ENCODE measurements at places on chromosomes 7 and 10.

GRCh38 chr7:82605247-82605864, 161.8 kb upstream of the CACNA2D1 start:
- DNase-seq = peak; percentile 6

DNA sequence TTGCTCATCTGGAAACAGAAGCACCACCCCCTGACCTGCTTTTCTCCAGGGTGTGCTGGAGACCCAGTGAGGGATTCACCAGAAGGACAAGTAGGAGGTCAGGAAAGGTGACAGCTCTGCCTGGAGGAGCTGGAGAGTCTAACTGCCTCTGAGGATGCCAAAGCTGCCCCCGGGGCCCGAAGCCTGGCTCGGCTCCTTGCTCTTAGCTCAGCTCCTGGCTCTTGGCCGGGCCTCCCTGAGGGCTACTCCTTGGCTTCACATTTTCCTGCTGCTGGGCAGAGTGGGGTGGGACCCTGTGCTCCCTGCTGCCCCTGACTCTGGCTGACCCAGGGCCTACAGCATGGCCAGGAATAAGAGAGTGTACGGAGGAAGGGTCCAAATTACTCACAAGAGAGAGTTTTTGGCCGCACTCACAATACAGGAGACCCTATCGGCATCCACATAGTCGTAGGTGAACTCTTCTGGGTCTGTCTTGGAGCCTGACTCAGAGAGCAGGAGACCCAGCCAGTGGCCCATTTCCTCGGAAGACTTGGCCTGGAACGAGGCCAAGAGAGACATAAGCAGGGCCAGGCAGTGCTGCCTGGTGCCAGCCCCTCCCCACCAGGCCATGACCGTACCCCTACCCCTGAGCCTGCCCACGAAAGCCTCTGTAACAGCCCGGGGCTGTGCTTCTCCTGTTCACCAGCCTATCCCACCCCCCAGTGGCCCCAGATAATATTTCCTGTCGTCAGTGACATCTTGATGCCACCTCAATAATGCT, 63.1 kb downstream of the VWA2 start:
- DNase-seq = no peak

- DNase-seq = no peak
Measured at GRCh38 chr7:15033039-15033438, 130.5 kb upstream of the DGKB start.

DNA sequence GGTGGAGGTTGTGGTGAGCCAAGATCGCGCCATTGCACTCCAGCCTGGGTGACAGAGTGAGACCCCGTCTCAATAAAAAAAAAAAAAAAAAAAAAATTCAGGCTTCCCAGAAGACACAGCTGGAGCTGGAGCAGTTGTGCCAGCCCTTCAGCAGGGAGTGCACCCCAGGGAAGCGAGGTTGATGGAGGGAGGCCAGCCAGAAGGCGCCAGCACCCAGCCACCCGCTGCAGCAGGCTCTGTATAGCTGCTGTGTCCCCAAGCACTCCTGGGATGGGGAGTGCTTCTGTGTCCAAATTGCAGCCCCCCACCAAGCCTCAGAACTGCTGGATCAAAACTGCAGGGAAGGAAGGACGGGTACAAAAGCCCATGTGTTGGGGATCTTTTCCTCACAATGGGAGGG, 47.8 kb downstream of the COBL start:
- DNase-seq = no peak

DNA sequence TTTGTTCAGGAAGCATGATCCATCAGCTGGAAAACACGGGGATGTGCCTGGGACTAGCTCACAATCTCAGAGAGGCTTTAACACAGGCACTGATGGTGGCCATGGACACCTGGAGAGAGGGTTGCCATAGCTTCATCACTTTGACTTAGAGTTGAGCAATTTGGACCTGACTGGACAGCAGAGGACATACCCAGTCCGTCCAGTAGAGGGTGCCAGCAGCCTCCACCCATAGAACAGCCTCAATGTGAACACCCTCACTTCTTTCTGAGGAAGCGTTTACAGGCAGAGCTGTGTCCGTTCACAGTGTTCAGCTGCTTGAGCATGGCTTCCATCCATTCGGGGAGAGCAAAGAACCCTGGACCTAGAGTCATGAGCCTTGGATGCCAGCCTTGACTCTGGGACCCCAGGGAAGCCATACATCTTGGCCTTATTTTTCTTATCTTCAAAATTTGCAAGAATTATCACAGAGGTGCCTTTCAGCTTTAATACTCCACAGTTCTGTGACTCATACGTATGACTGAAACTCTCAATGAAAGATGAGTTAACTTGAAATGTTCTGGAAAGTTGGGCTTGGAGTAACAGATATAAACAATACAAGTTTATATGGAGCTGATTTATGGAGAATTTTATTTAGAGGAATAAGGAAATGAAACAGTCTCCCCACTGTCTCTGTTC, 302.9 kb upstream of the PODXL start:
- peak; percentile 18 for DNase-seq

GRCh38 chr7:147980826-147981813, 609.4 kb upstream of the C7orf33 start:
- no peak for DNase-seq

DNA sequence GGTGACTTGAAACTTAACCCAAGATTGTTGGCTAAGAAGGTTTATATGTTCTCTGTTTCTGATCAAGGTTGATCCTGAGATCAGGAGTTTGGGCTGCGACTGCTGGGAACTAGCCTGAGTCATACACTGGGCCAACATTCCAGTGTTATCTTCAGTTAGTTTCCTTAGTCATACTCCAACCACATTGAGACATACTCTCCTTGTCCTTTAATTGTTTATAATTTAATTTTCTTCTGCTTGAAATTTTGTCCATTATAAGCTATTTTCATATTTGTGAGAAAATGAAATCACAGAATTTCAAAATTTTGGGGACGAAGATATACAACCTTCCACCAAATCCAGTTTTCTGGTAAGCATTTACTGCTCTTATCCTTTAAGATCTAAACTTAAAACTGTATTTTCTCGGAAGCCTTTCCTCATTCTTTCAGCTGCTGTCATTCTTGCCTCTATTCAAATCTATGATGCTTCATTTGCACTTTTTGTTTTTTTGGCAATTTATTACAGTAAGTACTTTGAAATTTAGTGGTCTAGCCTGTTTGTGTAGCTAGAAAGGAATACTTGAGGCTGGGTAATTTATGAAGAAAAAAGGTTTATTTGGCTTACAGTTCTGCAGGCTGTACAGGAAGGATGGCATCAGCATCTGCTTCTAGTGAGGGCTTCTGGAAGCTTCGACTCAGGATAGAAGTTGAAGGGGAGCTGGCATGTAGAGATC, 63.4 kb upstream of the POT1 start:
- no peak for DNase-seq

DNA sequence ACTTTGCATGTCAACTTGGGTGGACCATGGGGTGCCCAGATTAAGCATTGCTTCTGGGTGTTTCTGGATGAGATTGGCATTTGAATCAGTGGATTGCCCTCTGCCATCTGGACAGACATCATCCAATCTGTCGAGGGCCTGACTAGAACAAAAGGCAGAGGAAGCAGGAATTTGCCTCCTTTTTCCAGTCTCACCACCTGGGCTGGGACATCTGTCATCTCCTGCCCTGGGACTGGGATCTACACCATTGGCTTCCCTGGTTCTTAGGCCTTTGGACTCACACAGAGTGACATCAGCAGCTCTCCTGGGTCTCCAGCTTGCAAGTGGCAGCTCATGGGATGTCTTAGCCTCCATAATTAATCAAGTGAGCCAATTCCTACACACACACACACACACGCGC, 10.3 kb downstream of the SLC13A4 start:
- DNase-seq = no peak

DNA sequence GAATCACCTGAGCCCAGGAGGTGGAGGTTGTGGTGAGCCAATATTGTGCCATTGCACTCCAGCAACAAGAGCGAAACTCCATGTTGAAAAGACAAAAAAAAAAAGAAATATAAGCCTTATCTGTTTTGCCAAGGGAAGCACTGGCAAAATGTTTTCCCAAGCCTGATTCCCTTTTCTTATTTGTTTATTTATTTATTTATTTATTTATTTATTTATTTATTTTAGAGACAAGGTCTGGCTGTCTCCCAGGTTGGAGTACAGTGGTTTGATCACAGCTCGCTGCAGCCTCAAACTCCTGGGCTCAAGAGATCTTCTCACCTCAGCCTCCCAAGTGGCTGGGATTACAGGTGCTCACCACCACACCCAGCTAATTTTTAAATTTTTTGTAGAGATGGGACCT, 44.2 kb downstream of the SVOPL start:
- no peak for DNase-seq

DNA sequence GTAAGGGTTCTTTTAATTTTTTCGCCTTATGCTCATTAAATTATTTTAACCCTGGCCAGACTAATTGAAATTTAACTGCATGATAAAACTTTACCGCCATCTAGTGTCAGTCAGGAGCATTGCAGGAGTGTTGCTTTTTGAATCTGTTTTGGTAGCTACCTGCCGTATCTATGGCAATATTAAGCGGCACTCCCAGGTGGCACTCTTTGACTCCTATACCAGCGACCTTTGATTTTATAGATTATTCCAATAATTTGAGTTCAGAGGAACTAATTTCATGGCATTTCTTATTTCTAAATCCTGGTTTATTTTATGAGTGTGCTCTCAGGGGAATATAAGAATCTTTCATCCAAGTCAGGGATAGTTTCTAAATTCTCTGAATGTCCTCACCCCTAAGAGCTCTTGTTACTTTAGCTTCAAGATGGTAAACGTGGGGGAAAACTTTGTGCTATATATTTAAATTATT, 198.9 kb downstream of the REEP3 start:
- peak; percentile 48 for DNase-seq

DNA sequence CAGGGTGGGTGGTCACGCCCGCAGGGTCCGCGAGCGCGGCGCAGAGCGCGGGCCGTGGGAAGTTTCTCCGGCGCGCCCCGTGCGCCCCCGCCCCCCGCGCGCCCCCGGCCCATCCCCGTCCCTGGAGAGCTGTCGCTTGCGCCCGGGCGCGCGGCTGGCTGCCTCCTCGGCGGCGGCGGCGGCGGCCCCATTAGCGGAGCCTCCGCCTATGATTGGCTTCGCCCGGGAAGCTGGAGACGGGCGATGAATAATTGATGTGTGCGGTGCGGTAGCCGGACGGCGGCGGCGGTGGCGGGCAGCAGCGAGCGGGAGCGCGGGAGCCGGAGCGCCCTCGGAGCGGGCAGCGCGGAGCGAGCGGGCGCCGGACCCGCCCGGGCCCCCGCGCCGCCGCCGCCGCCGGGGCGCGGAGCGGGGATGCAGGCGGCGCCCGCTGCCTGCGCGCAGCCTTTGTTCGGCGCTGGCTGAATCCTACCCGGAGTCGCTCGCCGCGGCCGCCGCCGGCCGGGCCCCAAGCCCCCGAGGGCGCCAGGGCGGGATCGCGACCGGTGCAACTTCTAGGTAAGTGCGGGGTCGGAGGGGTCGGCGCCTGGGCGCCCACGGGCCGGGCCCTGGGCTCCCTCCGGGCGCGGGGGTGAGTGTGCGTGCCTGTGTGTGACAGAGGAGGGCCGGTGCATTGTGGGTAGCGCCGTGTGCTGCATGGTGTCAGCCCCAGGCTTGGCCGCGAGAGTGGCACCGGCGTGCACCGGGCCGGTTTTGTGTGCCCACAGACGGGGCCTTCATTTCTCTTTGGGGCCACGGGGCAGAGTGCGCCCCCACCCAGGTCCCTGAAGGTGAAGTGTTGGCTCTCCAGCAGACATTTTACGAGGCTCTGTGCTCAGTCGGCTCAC, 103.8 kb upstream of the PPIF start:
- DNase-seq = no peak

- no peak for DNase-seq
Measured at GRCh38 chr10:95404864-95405263, 114.1 kb upstream of the PDLIM1 start.

GRCh38 chr10:85682621-85683020, 684.0 kb downstream of the GRID1 start:
- DNase-seq = no peak

DNA sequence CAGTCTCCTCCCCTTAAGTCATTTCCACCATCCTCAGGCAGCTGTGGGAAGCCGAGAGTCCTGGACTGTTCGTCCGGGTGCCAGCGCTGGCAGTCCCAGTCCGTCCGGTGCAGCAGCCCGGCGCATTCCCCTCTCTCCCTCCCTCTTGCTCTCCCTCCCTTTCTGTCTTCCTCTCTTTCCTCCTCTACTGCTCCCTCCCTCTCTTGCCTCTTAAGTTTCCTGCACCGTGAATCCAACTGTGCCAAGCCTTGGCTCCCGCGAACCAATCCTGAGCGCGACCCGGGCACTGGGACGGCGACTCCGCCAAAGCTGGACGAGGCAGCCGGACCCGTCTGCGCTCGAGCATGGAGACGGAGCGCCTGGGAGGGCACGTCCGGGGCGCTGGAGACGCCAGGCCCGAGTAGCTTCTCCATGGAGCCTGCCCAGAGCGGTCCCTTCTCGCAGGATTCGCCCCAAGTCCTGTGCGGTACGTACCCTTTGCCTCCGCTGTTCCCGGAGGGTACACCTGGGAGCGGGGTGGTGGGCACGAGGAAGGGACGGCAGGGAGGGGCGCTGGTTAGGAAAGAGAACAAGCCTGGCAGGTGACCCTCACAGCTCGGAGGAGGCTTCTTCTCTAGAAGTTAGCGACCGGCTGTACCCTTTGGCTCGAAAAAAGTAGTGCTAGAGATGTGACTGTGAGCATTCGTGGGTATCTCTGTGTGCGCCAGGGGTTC, 1.0 kb downstream of the NXPH1 start:
- DNase-seq = no peak

DNA sequence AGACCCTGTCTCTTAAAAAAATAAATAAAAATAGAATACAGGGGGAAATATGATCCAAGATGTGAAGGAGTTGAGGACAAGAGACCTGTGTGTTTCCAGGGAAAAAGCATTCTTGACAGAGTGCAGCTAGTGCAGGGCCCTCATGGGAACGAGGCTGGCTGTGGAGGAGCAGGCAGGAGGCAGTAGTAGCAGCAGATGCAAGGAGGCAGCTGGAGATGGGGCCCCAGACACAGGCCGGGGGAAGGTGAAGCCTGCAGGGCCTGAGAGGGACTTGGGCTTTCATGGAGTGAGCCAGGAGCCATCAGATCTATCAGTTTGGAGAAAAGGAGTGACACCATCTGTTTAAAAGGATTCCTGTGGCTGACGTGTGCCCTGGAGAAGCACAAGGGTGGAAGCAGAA, 71.4 kb upstream of the ZNF438 start:
- no peak for DNase-seq

DNA sequence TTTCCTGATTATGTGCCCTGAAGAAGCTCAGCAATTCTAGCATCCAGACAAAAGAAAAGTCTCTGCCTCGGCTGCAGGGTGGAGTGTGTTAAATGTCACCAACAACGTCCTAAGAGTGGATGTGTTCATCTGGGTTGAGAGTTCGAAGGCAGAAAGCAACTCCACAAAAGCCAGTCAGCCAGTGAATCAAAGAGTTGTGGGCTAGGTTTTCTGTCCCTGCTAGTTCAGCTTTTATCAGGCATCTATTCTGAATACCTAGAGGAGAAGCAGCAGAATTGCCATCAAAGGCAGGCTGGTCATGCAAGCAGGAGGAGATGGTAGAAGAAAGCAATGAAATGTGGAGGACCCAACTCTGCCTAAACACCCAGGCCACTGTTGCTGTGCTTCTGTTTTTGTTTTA, 205.2 kb downstream of the KLF6 start:
- no peak for DNase-seq
